ENCODE measurements at places on chromosomes 11 and 22.

DNA sequence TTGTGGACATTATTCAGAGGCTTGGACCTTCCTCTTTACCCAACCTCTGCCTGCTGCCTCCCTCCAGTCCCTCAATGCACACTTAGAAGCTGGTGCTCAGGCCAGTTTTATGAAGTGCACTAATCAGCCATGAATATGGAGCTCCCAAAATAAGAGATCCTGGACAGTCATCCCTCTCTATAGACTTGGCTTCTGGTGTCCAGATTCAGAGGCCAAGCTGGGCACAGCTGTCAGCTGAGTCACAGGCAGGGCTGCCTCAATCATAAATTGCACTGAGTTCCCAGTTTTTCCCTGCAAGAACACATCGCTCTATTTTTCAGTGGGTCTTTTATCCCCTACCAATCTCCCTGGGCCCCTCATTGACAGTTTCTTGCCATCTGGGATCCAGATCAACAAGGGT is 161.7 kb upstream of the CADM1 start:
- DNase-seq, result no peak

DNA sequence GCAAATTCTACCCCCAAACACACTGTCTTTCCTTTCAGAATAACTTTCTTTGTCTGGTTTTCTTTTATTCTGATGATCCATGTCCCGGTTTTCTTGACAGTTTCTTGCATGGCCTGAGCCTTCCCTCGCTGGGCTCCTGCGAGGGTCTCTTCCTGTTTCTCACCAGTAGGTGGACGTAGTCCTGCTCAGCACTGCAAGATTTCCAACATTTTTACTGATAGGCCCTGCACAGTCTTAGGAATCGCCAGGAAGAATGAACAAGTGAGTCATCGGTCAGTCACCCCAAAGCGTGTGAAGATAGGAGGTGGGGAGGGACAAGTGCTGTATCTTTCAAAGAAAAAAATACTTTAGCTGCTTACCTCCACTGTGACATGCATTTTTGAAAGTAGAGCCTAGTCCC is 16.9 kb upstream of the KIRREL3 start:
- DNase-seq, result no peak

- DNase-seq, result no peak
These were observed 15.3 kb downstream of the RTN4RL2 start for GRCh38 chr11:57475671-57476046.

DNA sequence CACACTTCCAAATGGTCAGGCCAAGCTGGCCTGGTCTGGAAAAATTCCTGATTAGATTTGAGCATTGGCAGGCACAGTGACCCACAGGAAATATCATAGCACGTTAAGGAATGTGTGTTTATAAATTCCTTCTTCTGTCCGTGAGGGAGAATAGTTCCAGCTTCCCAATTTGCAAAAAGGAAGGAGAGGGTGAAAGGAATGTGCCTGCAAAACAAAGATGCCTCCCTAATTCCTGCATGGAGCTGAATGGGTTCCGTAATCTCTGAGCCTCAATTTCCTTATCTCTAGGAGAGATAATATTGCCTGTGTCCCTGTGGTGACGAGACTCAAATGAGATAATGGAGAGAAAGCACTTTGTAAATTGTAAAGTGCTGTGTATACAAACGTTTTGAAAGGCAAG is 105.1 kb downstream of the FEZ1 start:
- DNase-seq, result no peak

- no peak for DNase-seq
These were observed 29.1 kb downstream of the ST3GAL4 start for GRCh38 chr11:126384449-126385070.

GRCh38 chr11:74989260-74989638 is 516 bp downstream of the NEU3 start:
- peak; percentile 18 for DNase-seq

GRCh38 chr22:39745789-39746188 is 147.8 kb downstream of the ENTHD1 start:
- DNase-seq, result no peak

GRCh38 chr11:74980634-74981033 is 8.1 kb upstream of the NEU3 start:
- no peak for DNase-seq

GRCh38 chr11:76148231-76148630 is 58.1 kb downstream of the WNT11 start:
- no peak for DNase-seq
